ENCODE measurements at places on chromosomes 11 and 22.
A peak's percentile ranks its signal among the peaks of the same experiment; 100 is the strongest.

DNA sequence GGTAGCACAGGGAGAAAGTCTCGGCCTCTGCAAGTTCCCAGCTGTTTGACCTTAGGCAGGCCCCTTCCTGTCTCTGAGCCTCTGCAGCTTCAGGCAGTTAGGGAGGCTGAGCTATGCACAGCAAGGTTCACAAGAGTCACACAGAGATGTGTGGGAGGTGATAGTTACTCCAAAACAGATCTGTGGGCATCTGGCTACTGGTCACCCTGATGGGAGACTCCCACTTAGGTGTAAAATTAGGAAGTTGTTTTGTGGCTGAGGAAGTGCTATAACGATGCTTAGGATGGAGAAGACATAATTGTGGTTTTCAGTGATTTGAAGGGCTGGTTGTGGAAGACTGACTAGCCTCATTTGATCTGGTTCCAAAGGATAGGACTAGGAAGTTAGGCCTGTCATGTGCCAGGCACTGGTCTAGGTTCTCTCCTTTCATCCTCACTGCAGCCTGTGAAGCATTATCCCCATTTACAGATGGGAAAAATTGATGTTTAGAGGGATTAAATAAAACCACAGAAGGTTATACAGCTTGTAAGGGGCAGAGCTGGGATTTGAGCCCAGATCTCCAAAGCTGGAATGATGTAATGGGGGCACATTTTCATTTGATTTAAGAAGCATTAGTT lies 13.5 kb downstream of the ACO2 start:
- no peak for DNase-seq

- no peak for DNase-seq
Measured at GRCh38 chr11:20278727-20279126, 84.8 kb upstream of the HTATIP2 start.

DNA sequence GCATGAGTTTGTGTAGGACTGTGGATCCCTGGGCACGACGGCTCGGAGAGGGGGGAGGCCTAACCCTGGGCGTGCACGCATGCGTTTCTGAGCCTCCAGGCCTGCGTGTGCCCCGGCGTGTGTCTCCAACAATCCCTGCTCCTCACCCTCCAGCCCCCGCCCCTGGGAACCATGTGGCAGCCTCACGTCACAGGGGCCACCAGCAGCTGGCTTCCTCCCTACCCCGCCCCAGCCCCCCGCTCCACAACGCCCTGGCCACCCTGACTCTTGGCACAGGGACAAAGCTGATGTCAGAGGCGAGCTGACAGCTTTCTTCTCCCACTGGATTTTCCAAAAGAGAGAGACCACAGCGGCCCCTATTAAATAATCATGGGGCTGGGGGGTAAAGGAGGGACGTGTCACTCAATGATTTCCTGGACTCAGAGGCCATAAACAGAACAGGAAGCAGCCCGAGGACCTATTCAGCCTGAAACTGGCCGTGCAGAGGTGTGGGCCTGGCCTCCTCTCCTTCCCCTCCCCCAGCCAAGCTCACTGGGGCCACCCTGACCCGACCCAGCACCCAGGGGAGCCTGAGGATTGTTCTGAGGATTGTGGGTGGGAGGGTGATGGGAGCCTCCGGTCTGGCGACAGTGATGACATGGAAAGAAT lies 6.8 kb upstream of the LIF start:
- no peak for DNase-seq

DNA sequence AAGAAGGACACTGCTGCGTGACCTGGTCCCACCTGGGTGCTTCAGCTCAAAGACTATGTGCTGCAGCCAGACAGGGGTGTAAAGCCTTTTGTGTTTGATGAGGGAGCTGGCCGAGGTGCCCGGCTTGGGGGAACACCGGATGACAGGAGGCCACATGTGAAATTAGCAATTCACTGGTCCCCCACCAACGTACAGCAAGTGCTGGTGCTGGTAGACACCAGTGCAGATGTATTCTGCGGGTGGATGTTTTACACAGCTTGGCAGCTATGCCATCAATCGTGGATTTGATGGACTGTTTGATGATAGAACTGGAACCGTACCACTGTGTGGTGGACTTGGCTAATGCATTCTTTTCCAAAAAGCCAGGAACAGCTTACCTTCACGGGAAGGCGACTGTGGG lies 47.9 kb upstream of the LIPT2 start:
- no peak for DNase-seq

DNA sequence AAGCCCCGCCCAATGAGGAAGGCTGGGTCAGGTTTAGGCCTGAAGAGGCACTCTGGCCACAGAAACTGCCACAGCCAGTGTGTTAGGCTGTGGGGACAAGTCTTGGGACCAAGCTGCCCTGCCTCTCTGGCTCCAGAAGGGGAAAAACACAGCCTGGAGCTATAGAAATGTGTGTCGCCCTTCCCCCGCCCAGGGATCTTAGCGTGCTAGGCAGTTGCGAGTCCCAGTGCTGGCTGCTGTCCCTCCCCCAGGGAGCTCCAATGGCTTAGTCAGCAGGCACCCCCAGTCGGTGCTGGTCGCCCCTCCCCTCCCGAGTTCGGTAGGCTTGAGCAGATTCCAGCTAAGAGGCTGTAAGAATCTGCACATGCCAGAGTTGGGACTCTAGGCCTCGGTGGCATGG lies 99.5 kb upstream of the API5 start:
- DNase-seq = no peak

DNA sequence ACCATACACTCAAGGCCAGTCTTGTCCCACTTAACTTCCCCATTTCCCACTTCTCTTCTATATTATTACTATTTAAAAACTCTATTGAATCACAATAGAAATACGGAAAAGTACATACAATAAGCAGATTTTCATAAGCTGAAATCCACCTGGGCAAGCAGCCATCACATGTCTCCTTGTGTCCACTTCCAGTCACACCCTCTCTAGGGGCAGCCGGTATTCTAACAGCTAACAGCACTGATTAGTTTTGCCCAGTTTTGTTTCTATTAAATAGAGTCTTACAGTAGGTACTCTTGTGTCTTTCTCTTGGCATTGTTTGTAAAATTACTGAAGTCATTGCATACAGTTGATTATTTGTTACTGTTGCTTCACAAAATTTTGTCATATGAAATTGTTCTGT lies 37.8 kb downstream of the PPP6R3 start:
- DNase-seq = no peak

- DNase-seq = peak; percentile 56
Measured at GRCh38 chr22:37913233-37913721, 7.2 kb downstream of the MICALL1 start.

DNA sequence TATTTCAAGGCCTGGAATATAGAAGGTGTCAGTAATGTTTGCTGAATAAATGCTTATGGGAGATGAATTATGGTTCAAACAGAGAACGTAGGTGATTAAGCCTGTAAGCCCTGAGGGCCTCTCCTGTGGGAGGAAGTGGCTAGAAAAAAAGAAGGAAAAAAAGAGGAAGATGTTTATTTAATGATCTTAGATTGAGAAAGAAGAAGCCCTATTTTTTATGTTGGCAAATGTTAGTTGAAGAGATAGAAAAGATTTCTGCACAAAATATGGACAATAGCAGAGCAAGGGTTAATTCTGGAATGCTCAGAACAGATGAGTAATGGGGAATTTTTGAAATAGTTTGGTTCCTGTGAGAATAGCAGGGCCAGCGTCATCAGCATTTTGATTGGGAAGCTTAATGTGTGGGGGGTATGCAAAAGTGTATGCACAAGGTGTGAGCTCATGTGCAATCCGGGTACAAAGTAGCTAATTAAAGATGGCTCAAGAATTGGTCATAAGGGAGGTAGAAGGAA lies 95.7 kb downstream of the TEAD1 start:
- no peak for DNase-seq

DNA sequence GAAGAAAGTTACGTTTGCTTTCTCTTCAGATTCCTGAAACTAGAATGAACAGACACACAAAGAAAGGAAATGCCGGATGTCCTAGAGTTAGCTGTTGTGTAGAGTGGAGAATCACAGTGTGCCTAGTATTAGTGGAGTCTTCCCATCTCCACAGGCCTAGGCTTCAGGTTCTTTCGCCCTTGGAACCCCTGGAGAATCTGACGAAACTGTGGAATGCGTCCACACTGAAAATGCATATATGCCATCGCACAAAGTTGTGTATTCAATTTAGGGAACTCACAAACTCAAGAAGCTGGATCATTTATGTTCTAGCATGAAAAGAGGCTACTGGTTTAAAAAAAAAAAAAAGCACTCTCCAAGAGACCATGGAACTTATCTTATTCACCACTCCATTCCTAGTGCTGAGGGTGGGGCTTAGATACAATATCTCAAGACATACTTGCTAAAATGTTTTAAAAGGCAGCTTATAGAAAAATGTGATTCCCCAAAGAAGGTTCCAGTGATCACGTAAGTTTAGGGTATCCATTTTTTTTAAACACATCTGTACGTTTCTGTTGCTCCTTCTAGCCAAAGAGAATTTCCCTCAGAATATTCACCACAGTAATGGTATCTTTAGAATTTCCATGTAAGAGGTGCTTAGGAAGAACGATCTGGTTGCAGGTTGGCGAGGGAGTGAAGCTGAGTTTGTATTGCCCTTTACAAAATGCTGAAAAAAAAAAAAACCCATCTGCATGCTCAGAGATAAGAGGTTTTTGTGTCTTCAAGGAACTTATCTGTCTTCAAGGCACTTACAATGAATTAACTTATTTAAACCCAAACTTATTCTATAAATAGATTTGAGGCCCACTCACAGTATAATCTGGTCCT lies 20.0 kb downstream of the MAML2 start:
- DNase-seq = no peak

DNA sequence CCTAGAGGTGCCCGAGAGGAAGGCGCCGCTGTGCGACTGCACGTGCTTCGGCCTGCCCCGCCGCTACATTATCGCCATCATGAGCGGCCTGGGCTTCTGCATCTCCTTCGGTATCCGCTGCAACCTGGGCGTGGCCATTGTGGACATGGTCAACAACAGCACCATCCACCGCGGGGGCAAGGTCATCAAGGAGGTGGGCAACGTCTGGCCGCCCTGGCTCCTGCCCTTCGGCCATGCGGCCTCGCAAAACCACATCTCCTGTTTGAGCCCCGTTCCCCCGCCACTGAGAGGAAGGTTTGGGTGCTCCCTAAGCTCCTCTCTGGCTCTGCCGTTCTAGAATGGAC lies 3.4 kb downstream of the SLC17A6 start:
- DNase-seq = no peak

- no peak for DNase-seq
Measured at GRCh38 chr11:96906476-96906875, 516.7 kb downstream of the JRKL start.

DNA sequence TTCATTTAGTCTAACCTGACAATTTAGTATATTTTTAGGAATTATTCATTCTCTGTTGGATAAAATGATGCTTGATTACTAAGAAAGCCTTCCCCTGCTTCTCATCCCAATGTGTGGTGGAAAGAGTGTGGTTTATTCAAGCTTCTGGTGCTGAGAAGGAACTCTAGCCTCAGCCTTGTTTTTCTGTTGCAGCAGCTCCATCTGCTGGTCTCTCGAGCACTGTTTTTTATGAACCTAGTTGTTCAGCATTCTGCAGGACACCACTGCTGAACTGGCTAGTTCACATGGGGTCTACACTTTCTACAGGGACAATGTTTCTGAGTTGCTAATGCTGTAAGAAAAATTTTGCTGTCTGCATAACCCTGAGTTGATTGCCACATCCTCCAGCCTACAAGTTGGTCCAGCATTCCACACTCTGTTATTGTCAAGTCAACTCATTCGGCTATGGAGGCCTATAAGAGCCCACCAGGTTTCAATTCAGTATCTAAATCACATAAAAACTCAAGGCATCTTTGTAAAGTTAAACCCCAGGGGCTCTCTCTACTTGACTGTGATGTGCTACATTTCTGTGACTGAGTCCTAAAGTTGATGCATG lies 14.3 kb downstream of the OR2AG2 start:
- DNase-seq = peak; percentile 61

Measured in endothelial cell (in vitro differentiated cells).